ENCODE measurements at places on chromosomes 16 and 17.

- peak; percentile 8 for DNase-seq
Observed at GRCh38 chr17:49557312-49558024, 18.2 kb upstream of the NXPH3 start.

- no peak for DNase-seq
Observed at GRCh38 chr17:55450232-55450825, 28.7 kb upstream of the MMD start.

DNA sequence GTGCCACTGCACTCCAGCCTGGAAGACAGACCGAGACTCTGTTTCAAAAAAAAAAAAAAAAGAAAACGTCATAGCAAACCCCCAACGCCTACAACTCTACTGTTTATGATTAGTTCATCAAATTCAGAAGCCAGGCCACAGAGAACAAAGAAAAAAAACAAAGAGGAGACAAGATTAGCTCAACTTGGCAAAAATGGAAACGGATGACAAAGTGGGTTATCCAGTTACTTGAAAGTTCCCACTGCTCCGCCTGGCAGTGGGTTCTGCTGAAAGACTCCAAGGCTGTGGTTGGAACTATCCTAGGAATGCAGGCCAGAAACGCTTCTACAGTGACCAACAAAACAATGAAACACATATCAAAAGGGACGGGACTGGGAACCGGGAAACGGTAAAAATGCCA is 53.1 kb downstream of the MRM3 start:
- DNase-seq, result no peak

DNA sequence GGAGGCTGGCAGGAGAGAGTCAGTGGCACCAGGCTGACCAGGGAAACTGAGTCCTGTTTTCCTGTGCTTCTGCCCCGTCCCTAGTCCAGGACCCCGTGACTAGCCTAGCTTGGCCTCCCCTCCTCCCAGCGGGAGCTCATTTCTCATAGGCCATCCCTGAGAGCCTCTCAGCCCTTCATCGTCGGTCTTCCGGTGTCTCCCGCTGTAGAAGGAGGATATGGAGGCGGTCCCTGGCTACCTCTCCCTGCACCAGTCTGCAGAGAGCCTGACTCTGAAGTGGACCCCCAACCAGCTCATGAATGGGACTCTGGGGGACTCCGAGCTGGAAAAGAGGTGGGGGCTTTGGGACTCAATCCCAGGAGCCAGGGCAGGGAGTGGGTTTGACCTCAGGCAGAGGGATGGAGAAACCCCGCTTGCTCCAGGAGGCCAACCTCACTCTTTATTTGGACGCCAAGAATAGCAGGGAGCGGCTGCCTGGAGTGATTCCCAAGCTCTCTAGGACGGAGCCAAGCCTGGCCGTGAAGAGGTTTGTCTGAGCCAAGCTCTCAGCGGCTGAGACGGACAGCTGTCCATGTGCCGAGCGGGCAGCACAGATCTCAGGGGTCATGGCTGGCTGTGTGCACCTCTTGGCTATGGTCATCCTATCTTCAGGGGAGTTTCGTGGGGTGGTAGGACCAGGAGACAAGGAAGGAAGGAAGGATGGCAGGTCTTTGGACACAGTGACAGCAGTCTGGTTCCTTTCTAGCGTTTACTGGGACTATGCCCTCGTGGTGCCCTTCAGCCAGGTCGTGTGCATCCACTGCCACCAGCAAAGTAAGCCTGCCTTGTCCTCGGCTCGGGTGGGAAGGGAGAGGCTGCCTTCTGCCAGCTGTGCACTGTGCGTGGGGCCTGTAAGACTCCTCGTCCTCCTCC is 26.8 kb downstream of the SGSM2 start:
- DNase-seq, result no peak

- no peak for DNase-seq
Observed at GRCh38 chr17:43314611-43315011, 80.8 kb upstream of the RNU2-1 start.

- DNase-seq, result no peak
Observed at GRCh38 chr17:50815400-50815799, 20.0 kb upstream of the WFIKKN2 start.

DNA sequence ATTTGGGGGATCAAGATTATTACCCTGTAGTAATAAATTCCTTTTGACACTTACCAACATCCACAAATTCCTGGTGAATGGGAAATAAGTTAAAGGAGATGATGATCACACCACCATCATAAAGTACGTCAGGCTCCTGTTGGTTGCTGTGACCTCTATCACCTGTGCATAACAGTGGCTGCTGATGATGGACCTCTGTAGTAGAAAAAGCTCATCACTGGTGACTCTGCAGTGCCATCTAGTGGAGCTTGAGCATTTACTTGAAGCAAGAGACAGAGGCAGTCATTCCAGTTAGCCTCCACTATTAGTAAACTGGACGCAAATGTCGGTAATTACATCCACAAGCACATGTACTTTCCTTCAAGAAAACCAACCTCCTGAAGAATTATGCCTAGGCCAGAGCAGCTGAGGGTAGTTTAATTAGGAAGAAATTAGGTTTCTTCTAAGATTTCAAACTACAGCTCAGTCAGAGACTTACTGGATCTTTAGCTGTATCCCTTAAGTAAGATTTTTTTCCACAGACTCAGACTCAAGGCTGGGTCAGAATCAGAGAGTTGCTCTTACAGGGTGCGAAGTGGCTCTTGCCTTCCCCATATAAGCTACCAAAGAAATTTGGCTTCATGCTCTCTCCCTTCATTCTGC is 39.3 kb downstream of the CYB561 start:
- DNase-seq, result peak; percentile 61

- DNase-seq, result no peak
Observed at GRCh38 chr17:57464191-57464864, 208.0 kb downstream of the MSI2 start.

- no peak for DNase-seq
Observed at GRCh38 chr16:3842994-3843393, 37.5 kb downstream of the CREBBP start.

- DNase-seq, result no peak
Observed at GRCh38 chr16:53511403-53512280, 8.6 kb upstream of the AKTIP start.

DNA sequence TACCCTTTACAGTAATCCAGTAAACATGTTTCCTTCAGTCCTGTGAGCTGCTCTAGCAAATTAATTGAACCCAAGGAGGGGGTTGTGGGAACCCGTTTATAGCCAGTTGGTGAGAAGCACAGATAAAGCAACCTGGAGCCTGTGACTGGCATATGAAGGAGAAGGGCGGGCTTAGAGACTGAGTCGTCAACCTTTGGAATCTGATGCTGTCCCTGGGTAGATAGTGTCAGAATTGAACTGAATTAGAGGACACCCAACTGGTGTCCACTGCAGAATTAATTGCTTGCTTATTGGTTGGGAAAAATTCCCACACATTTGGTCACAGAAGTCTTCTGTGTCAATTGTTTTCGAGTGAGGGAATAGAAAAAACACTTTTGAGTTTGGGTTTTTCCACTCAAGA is 12.8 kb upstream of the RSKR start:
- no peak for DNase-seq

GRCh38 chr16:14409563-14409962 is 220.5 kb downstream of the PARN start:
- no peak for DNase-seq

GRCh38 chr17:38333635-38334295 is 10.0 kb downstream of the GPR179 start:
- DNase-seq, result no peak

DNA sequence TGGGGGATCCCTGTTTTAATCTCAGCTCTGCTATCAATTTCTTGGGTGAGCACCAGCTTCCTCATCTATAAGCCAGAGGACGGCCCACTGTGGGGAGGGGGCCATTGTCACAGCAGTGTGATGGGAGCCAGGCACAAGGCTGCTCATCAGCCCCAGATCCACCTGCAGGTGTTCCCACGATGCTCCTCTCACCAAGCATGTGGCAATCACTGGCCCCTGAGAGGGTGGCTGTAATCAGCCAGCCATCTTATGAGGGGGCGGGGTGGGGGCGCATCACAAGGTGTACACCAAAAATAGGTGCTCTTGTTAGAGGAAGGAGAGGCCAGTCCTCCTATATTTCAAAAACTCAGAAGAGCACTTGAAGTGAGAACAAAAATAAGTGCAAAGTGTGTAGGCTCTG is 31.2 kb downstream of the HNF1B start:
- DNase-seq, result no peak

DNA sequence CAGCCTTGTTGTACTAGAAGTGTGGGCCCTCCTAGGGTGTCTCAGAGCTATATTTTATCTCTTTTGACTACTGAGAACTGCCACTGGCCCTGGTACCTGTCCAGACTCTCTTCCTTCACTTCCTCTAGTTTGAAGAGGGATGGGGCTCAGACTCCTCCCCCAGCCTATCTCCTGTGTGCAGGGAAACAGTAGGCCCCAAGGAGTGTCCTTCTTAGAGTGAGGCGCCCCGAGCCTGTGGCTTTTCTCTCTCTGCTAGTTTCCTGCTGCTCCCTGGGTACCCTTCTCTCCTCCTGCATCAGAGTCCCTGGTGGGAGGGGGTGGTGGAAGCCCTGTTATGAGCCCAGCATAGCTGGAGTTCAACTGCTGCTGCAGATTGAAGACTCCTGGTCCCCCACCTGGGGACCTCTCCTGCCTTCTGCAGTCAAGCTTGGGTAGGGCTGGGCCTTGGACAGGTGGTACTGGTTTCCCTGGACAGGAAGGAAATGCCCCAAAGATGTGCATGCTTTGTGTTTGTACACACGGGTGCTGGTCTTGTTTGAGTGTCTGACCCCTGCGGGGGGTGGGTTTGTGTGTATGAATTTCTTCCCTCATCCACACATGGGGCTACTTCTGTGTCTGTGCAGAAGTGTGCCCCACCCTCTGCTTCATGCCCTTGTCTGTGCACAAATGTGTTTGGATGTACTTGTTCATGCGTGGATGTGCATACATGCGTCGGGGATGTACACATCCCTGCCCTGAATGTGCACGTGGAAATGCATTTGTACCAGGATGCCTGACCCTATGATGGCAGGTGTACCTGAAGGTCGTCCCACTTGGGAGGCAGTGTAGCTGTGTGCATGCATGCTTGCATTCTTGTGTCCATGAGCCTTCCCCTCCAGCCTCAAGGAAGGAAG is 6.9 kb downstream of the RARA start:
- no peak for DNase-seq

DNA sequence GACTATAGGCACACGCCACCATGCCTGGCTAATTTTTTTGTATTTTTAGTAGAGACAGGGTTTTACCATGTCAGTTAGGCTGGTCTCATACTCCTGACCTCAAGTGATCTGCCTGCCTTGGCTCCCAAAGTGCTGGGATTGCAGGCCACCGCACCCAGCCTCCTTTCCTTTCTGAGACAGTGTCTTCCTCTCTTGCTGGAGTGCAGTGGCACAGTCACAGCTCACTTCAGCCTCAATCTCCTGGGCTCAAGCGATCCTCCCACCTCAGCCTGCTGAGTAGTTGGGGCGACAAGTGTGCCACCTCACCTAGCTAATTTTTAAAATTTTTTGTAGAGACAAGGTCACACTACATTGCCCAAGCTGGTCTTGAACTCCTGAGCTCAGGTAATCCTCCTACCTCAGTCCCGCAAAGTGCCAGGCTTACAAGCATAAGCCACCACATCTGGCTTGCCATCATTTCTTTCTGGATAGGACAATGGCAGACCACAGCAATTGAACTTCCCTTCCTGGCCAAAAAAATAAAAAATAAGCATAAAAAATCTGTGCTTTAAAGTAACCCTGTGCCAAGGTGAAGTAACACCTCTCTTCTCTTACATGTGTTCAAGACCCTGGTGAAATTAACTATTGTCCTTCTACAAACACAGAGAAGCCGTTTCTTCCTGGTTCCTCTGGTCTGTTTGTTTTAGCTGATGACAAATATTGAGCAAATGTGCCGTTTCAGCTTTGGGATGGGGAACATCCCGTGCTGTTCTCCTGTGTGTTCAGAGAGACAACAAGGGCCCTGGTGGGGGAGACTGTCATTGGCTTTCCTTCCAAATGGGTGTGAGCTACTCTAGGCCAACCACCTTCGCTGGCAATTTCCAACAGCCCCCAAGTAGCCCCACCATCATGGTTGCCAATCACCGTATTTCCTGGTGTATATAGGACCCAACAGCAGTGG is 60.2 kb downstream of the EMP2 start:
- no peak for DNase-seq

- no peak for DNase-seq
Observed at GRCh38 chr17:51374209-51374608, 113.9 kb downstream of the UTP18 start.

DNA sequence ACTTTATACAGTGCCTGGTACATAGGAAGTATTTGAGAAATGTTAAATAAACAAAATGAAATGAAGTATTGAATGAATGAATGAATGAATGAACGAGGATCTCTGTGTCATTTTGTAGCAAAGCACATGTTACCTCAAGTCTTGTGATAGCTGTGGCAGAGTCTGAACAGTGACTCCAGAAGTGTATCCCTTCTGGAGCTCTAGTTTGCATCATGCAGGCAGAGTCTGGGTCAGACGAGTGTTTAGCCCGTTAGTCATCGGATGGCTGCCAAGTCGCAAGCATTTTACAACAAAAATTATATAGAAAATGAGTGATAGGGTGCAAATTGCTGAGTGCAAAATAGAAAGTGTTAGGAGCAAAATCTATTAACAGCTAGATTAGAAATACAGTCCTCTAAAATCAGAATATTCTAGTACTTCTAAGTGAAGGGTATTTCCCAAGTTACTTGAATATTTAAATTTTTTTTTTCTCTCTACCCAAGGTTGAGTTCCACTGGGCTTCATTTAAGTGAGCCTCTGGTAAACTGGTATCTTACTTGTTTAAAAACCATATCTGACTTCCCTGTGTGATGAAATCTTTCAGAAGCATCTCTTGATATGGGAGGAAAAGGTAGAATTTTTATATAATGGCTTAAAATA is 113.3 kb downstream of the FTO start:
- no peak for DNase-seq

DNA sequence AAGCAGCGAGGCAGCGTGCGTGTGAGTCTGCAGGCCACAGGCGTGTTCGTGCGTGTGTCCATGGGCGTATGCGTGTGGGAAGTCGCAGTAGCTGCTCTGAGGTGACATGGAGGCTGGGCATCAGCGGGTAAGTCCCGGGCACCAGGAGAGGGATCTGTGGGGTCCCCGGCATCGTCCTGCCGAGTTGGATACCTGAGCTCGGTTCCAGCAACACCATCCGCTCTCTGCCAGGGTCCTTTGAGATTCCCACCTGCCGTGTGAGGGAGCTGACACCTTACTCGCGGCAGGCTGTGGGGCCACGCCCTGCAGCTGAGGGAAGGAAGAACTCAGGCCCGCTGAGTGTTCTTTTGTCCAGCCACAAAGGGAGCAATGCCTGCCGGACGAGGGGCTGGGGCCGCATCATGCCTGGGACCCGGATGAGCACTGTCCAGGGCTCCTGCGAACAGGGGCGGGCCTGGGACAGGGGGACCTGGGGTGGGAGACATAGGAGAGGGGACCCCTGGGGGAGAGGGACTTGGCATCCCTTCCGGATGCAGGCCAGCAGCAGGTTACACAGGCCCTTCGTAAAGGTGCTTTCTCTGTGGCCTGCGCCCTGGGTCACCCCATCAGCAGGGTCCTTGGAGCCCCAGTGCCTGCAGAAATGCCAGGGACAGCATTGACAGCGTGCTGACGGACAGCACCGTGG is 5.0 kb upstream of the SNAI3 start:
- no peak for DNase-seq
